Effector CD8-positive, alpha-beta T cell (primary cell): ENCODE measurements at places on chromosomes 6 and 20.

DNA sequence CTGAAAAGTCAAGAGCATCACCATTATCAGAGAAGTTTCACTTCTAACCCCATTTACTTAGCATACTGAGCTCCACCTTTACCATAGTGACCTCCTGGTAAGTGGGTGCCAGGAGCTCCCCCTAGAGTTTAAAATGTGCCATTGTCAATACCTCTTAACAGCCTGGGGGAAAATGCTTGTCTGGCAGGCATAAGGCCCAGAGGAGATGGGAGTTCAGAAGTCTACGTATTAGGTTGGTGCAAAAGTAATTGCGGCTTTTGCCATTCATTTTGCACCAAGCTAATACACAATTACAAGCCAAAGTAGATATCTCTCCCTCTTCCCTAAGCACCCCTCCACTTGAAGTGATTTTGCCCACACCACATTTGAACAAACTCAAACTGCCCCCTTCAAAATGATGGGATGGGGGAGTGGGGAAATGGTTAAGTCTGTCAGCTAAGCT, 919.0 kb downstream of the KIF16B start:
- DNase-seq, result no peak

- no peak for DNase-seq
Observed at GRCh38 chr6:145904391-145904790, 59.8 kb downstream of the SHPRH start.

- DNase-seq, result no peak
Observed at GRCh38 chr6:160015778-160016684, 47.1 kb downstream of the IGF2R start.

DNA sequence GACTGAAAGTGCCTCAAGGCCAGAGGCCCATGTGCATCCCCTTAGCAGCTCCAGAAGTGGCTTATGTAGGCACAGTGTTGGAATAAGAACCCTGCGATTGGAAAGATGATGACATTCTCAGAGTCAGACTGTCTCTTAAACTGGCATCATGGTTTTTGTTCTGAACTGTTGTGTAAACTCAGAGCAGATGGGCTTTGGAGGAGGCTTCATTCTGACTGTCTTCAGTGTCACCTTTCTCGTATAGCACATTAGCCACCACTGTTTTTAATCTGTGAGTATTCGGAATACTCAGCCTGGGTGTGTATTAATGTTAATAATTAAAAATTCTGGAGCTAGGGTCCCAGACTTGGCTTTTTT, 140.9 kb downstream of the JARID2 start:
- no peak for DNase-seq

GRCh38 chr6:11384531-11385309, 152.3 kb upstream of the NEDD9 start:
- no peak for DNase-seq

- no peak for DNase-seq
Observed at GRCh38 chr20:44457016-44457415, 18.7 kb upstream of the TTPAL start.

DNA sequence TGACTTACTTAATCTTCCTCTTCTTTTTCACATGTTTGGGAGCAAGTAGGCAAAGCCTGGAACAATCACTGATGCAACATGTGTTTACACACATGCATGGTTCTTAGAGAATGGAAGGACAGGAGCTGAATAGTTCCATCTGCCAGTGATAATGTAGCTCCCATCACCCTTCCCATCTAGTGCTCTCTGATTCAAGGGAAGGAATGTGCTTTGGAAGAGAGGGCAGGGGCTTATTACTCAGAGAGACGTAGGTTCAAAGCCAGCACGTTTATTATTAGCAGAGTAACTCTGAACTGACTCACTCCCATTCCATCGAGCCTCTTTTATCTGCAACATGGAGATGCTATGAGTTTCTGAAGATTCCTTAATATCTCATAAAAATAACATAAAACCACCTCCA, 211.9 kb downstream of the GMPR start:
- no peak for DNase-seq

GRCh38 chr6:139577124-139577762, 202.8 kb upstream of the CITED2 start:
- DNase-seq, result no peak

GRCh38 chr6:79536585-79536953, 661 bp downstream of the LCA5 start:
- no peak for DNase-seq

DNA sequence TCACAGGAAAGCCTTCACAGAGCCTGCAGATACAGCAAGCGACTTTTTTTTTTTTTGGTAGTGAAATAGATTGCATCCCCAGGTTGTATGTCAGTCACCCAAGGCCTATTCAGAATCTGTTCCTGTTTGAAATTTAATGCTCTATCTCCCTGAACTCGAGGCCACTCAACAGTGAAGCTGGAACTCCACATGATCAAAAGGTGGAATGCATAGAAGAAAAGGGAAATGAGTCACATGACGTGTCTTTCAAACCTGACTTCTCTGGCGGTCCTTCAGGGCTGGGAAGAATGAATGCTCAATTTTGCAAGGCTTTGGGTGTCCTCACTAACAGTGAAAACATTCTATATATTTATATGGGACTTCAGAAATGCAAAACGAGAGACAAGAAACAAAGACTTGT, 88.4 kb upstream of the B3GAT2 start:
- no peak for DNase-seq

DNA sequence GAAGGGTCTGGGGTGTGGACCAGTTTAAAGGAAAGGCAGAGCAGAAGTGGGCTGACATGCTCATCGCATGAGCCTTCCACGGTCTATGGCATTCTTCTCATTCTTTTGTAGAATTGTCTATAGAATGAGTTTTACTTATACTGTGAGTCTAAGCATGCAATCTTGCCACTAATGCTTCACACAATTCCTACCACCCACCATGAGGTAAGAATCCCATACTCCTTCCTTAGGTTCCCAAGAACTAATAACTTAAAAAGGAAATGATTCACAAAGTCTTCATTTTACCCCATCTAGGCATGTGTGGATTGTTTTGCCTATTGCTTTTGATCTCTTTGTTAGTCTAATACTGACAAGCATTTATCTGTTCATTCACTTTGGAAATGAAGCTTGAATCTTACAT, 195.2 kb downstream of the LY86 start:
- DNase-seq, result no peak

DNA sequence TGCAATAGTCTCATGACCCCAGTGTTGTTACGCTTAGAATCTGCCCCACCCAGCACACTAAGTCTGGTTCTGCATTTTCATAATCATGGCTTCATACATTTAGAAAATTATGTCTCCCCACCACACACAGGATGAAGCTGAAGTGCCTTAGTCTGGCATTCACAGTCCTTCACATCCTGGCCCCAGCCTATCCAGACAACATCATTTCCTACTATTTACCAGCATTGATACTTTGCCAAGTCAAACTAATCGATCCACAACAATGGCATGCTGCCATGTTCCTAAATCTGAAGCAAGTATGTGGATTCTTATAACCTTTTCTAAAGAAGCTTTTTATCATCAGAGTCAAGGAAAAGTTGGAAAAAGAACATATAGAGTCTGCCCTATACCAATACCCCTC, 132.4 kb upstream of the FBXL4 start:
- no peak for DNase-seq

- no peak for DNase-seq
Observed at GRCh38 chr6:55826941-55827340, 48.4 kb downstream of the BMP5 start.

DNA sequence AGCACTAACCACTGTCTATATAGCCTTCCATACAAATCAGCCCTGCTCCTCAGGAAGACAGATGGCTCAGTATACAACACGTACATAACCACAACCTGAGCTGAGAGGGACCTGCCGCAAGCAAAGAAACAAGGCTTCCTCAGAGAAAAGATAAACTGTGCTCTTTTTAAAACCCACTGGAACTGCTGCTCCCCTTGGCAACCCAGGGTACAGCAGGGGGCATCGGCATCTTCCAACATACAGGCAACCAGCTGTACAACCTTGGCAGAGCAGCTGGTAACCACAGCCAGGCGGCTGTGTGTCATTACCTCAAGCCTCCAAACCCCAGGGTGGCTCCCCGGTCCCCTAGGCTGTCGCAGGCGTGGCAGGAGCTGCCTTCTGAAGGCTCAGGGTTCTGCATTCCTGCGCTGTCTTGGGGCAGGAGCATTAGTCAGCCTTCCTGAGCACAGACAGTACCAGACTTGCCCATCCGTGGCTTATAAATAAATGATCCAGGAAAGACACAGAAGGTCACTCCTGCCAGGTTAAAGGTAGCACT, 249.5 kb downstream of the ADGRG6 start:
- peak; percentile 6 for DNase-seq

GRCh38 chr20:48732081-48732829, 95.5 kb downstream of the PREX1 start:
- DNase-seq, result no peak

GRCh38 chr20:20248620-20249200, 119.2 kb upstream of the INSM1 start:
- DNase-seq, result no peak

DNA sequence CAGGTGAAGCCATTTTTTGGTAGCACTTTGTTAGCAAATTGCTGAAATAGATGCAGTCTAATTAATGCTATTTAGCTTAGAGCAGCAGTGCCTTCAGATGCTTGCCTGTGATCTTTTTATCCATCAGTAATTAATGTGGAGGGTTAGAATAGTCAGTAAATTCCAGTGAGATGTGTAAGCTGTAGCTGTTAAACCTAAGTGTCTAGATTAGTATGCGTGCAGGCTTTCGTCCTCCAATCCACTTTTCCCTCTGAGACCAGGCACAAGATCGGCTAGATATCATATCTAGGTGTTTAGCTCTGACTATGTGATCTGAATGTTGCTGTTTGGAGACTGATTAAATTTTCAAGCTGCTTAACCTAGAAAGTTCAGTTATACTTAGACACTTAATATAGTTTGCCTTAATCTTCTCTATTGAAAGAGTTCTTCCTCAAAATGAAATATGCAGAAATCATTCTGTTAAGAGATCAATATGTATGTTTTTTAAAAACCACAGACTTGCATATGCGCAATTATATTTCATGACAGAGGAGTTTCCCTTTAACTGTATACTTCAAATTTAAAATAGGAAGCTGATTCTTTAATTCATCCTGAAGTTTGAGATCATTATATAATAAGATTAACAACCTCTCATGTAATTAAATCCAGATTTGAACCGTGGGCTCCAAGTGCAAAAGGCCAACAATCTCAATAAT, 41.2 kb downstream of the XRN2 start:
- no peak for DNase-seq
